ENCODE measurements at places on chromosomes 7 and 10.

DNA sequence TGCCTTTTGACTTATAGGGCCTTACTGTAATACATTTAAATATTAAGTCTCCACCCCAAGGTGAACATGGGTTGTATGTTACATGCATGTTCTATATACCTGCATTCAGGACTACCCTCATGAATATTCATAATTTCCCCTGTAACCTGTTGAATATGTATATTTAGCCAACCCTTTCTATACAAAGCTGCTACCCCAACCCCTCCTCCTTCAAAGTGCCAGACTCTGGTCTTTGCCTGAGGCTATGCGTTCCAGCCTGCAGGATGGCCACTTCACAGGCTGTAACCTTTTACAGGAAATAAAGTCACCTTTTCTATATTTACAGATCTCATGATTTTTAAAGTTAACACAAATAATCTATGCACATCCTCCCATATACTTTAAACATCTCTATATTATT is 10.1 kb upstream of the UNC5B start:
- DNase-seq, result no peak

- DNase-seq, result no peak
Measured at GRCh38 chr10:97197030-97197500, 11.3 kb upstream of the SLIT1 start.

- DNase-seq, result no peak
Measured at GRCh38 chr10:66788178-66788987, 137.5 kb upstream of the LRRTM3 start.

- peak; percentile 20 for DNase-seq
Measured at GRCh38 chr10:14186245-14186644, 144.5 kb downstream of the FRMD4A start.

DNA sequence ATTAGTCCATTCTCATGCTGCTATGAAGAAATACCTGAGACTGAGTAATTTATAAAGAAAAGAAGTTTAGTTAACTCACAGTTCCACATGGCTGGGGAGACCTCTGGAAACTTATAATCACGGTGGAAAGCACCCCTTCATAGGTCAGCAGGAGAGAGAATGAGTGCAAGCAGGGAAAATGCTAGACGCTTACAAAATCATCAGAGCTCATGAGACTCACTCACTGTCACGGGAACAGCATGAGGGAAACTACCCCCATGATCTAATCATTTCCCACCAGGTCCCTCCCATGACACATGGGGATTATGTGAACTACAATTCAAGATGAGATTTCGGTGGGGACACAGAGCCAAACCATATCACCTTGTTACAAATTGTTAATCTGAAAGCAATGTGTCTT is 15.8 kb downstream of the TAS2R39 start:
- no peak for DNase-seq

DNA sequence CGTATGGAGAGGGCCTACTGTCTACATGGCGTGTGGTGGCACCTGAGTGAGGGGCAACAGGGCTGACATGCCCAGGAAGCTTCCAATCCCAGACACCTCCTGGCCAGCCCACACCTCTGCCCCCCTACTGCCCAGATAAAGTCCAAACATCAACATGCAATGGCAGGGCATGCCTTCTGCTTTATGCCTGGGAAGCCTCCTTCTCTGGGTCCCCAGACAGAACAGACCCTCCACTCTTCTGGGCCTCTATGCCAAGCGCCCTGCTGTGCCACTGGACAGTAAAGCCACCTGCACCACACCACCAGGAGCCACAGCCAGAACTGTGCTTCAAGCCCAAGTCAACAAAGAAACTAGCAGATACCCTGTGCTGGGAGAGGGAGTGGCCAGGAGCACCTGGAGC is 12.5 kb downstream of the TMEM72 start:
- no peak for DNase-seq

DNA sequence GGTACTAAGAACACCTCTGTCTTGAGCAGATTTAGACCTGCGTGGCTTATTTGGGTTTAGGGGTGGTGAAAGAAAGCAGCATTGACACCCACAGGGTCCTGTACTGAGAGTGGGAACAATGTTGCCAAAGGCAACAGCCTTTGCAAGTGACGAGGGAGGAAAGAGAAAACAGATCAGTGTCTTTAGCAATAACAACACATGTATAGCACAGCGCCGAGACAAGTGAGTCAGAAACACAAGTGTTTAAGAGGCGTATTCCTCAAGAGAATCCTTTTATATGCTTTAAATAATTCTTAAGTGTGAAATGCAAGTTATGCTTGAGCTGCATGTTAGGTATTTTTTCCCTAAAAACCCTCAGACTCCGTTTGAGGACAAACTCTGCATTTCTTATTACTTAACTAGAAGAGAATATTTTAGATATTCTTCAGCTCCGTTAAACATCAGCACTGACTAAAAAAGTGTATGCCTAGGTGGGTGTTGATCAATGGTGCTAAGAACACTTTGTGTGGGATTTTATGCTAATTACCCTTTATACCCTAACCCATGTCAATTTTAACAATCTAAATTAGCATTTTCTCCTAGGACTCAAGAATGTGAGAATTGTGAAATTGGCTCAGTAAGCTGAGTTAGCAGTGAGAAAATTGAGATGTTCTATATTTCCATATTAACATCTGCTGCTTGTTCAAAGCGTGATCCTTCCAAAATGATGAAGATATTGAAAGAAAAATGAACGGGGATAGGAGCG is 1095.4 kb upstream of the CELF2 start:
- no peak for DNase-seq

DNA sequence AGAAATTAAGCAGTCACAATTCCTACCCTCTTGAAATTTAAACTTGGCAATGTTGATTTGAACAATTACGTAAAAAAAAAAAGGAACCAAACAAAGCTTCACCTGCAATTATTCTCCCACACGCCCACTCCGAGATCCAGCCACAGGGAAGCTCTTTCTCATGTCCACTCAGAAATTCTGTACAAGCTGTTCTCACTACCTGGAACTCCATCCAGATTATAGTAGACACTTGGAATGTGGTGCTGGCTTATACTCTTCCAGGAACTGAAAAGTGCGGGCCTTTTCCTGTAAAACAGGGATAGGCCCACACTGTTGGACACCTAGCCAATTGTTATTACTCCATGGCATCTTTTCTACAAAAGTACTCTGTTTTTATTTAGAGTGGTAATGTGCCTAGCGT is 20.3 kb upstream of the TOMM7 start:
- no peak for DNase-seq

DNA sequence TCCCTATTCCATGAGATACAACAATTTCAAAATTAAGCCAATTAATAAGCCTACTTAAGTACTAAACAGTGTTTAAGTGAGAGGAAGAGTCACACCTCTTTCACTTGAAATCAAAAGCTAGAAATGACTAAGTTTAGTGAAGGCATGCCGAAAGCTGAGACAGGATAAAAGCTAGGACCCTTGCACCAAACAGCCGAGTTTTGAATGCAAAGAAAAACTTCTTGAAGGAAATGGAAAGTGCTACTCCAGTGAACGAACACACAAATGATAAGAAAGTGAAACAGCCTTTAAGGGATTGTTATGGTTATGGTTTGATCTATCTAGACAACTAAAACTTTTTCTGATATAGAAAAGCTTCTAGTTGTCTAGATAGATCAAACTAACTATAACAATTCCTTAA is 135.4 kb upstream of the KMT2E start:
- no peak for DNase-seq

DNA sequence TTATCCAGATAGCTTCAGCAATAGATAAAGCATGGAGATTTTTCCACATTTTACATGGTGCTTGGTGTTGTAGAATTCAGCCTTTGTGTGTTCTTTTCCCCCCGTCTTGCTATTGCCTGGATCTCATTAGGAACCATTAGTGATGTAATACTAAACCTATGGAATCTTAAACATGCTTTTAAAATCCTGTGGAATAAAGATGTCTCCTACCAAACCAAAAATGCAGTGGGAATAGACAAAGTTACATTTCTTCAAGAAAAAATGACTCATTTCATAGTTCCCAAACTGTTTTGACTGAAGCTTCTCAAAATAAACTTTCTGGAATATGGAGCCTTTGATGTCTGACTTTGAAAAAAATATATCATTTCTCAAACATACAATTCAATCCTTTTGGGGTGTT is 44.0 kb downstream of the CALD1 start:
- peak; percentile 92 for DNase-seq

- DNase-seq, result no peak
Measured at GRCh38 chr7:106023369-106024322, 60.6 kb downstream of the CDHR3 start.

DNA sequence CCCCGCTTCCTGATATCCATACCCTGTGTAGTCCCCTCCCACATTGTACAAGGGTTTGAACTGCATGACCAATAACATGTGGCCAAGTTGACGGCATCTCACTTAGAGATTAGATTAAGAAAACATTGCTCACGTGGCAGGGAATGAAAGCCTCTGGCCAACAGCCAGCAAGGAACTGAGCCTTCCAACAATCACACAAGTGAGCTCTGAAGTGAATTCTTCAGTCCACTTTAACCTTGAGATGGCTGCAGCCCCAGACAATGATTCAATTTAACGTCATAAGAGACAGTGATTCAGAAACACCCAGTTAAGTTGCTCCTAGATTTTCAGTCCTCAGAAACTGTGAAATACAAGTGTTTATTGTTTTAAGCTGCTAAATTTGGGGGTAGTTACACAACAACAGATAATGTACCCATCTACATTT is 165.9 kb upstream of the PLXNA4 start:
- DNase-seq, result peak; percentile 96

GRCh38 chr7:29494350-29494749 is 69.3 kb upstream of the PRR15 start:
- DNase-seq, result peak; percentile 62

DNA sequence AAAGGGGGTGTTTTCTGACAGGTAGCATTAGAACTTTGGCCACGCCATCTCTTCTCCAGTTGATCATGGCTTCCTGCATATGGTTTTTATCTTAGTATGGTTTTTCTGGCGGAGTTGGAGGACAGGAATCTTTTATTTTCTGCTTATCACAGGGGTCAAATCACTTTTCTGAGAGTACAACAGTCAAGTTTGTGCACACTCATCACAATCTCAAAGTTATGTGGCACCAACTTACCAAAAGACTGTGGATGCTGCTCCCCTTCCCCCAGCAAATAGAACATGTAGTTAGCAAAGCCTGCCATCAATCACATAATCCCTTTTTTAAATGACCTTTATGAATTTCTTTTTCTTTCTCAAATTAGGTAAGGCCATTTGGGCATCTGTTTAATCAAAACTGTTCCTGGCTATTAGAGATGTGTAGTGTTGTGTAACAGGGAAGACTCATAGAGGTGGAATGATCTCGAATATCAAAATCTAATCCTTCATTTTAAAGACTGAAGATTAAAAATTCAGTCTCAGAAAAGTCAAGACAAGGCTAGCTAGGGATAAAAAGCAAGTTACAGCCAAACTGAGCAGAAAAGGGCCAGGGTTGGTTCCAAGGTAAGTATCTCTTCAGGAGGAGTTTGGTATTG is 3.8 kb upstream of the CH25H start:
- DNase-seq, result no peak

- no peak for DNase-seq
Measured at GRCh38 chr10:124949543-124949942, 7.6 kb downstream of the ZRANB1 start.

- DNase-seq, result peak; percentile 28
Measured at GRCh38 chr7:121395494-121395960, 581 bp downstream of the FAM3C start.

DNA sequence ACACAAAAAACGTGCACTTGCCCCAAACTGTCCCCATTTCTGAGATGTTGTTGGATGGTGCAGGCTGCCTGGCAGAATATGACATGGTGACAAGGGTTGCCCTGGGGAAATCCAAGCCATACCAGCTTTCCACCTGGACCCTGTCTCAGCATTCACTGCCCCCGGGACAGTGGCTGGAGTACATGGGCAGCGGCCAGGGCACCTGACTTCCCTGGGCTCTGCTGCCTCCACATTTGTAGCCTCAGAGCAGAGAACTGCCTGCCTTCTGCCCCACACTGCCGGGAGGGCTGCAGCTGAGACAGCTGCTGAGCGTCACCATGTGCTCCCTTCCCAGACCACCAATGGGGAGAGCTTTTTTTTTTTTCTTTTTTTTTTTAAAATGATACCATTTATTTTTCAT is 222.9 kb upstream of the ZNF32 start:
- DNase-seq, result no peak

DNA sequence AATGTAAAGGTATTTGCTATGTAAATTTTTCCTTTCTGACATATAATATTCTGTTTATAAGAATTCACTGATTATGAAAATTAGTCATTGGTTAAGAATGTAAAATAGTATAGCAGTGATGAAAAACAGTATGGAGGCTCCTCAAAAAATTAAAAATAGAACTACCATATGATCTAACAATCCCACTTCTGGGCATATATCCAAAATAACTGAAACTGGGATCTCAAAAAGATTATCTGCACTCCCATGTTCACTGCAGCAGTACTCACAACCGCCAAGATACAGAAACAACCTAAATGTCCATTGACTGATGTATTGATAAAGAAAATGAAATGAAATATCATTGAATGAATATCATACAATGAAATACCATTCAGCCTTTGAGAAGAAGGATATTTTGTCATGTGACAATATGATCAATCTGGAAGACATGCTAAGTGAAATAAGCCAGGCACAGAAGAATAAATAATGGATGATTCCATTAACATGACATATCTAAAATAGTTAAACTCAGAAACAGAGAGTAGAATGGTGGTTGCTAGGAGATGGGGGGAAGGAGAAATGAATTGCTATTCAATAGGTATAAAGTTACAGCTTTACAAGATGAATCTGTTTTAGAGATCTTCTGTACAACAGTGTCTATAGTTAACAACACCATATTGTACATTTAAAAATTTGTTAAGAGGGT is 14.0 kb downstream of the C10orf88 start:
- peak; percentile 71 for DNase-seq
